DMS79 treated with DMSO at 0.1 percent for 48 hours (cell line): ENCODE measurements at places on chromosomes 6 and 20.

GRCh38 chr6:119314885-119315272 is 34.7 kb downstream of the MAN1A1 start:
- no peak for DNase-seq

- DNase-seq = no peak
Observed at GRCh38 chr20:35166242-35166830, 5.5 kb upstream of the PROCR start.

- DNase-seq = no peak
Observed at GRCh38 chr6:14676977-14677781, 559.6 kb downstream of the CD83 start.

- no peak for DNase-seq
Observed at GRCh38 chr6:112085286-112086065, 1.8 kb downstream of the TUBE1 start.

- no peak for DNase-seq
Observed at GRCh38 chr6:42484261-42484660, 32.5 kb upstream of the TRERF1 start.
